Suprapubic skin (tissue), 4 donors: ENCODE measurements at places on chromosomes 2 and 18.

GRCh38 chr2:9208875-9209274 lies 2.3 kb downstream of the ASAP2 start:
- no peak overlapping the region for H3K27ac ChIP-seq
- H3K27me3 ChIP-seq = no peaks in the 10 kb centered on the region
- DNase-seq = no peak
- H3K36me3 ChIP-seq = no peaks in the 10 kb centered on the region
- H3K4me3 ChIP-seq = peak overlapping the region; percentile 89

DNA sequence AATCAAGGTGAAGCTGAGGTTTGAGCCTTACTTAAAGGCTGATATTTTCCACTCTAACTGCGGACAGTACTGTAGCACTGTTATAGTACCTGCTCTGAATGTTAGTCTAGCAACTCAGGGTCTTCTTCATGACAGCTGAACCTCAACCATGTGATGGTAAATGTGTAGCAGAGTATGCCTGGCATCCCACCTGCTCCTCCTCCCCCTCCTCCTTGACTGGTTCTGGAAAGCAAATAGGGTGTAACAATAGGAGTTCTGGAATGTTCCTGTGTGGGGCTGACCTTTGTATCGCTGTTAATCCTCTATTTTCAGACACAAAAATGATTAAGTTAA lies 447 bp upstream of the CCL20 start:
- H3K27ac ChIP-seq = no peak overlapping the region
- no peak overlapping the region for H3K4me3 ChIP-seq
- no peak for DNase-seq
- H3K27me3 ChIP-seq = peaks cover 9% of the 10 kb centered on the region

DNA sequence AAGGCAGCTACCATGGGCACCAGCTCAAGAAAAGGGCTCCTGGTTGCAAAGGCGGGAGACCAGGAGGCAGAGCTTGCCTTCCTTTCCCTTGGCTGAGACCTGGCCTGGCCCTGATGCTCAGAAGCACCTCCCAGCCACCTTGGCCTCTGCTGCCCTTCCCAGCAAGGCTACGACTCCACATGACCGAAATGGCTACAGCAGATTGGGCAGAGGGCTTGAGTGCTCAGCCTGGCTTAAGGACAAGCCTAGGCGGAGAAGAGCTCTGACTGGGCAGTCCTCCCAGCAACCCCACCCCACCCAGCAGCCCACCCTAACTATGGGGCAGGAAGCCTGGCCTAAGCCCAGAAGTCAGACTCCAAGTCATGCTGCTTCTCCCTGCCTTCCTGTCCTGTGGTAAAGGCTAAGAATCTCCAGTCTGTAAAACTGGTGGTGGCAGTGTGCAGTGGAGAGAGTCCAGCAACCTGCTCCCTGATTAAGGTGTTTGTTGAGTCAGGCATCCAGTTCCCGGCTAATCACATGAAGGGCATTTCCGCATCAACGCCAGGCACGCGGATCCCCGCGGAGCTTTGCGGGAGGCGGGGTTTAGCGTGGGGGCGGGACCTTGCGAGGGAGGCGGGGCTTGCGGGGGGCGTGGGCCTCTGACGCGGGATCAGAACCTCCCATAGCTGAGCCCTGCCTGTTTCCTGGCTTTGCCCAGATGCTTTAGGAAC lies 256.0 kb downstream of the BCL11A start:
- H3K27me3 ChIP-seq = no peaks in the 10 kb centered on the region
- H3K36me3 ChIP-seq = no peaks in the 10 kb centered on the region
- H3K4me3 ChIP-seq = peak overlapping the region; percentile 15
- no peak for DNase-seq
- H3K27ac ChIP-seq = peak overlapping the region; percentile 72
- H3K4me1 ChIP-seq = peaks cover 38% of the 10 kb centered on the region

- no peak overlapping the region for H3K27ac ChIP-seq
- H3K36me3 ChIP-seq = no peaks in the 10 kb centered on the region
- no peak overlapping the region for H3K4me3 ChIP-seq
- H3K4me1 ChIP-seq = peaks cover 10% of the 10 kb centered on the region
- H3K27me3 ChIP-seq = peaks cover 17% of the 10 kb centered on the region
Observed at GRCh38 chr2:75606761-75607399, 39.7 kb upstream of the MRPL19 start.

- H3K27ac ChIP-seq = no peak overlapping the region
Observed at GRCh38 chr2:128416806-128417205, 98.1 kb upstream of the HS6ST1 start.

DNA sequence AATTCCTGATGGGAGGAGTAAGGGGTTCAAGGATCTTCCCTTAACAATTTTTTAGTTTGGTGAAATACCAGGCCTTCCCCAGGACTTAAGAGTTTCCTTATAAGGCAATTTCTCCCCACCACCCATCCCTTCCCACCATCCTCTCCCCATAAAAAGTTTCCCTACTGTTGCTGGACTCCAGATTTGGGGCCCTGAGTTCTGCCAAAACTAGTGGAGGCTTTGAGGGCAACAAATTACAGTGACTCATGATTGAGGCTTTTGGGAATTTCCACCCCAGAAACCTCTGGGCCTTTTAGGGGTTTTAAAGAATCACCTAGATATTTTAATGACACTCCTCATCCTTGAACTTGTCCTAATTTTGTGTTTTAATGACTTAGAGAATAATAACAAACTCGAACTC lies 14.3 kb upstream of the EN1 start:
- H3K36me3 ChIP-seq = no peaks in the 10 kb centered on the region
- no peak overlapping the region for H3K27ac ChIP-seq
- peaks cover 14% of the 10 kb centered on the region for H3K4me1 ChIP-seq
- peaks cover 37% of the 10 kb centered on the region for H3K27me3 ChIP-seq
- no peak overlapping the region for H3K4me3 ChIP-seq

DNA sequence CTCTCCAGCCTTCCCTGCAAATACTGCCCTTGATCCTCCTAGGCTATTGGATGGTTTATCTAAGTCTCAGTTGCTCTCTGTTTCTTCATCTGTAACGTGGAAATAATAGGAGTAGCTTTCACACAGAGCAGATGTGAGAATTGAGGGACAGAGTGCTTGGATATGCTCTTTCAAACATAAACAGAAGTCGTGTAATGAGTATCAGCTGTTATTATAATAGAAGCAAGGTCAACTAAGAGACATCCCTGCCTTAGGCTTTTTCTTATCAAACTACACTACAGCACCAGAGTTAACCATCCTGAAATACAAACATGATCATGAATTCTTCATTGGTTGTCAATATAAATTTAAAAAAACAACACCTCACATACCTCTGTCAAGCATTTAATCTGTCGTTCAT lies 138.2 kb downstream of the DOK6 start:
- no peak for DNase-seq
- H3K4me3 ChIP-seq = no peak overlapping the region
- no peaks in the 10 kb centered on the region for H3K27me3 ChIP-seq
- no peaks in the 10 kb centered on the region for H3K4me1 ChIP-seq
- no peaks in the 10 kb centered on the region for H3K36me3 ChIP-seq

DNA sequence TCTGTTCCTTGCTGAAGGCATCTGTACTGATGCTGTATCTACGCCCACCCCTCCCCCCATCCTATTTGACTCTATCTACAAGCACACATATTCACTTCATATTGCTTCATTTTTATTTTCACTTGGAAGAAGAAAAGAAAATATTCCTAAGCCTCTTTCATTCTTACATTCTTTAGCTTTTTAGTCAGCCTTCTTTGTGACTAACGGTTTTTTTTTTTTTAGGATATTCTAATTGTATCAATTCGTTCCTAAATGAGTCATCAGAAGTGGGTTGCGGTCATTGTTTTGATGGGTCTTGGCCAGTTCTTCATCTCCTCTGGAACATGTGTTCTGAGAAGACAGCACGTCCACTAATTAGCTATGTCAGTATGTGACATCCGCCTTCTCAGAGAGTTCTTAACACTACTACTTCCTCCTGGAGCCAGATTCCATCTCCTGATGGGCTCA lies 88.7 kb downstream of the MYO1B start:
- no peak overlapping the region for H3K4me3 ChIP-seq
- no peaks in the 10 kb centered on the region for H3K36me3 ChIP-seq
- no peak overlapping the region for H3K27ac ChIP-seq

GRCh38 chr2:70469435-70469834 lies 84.2 kb downstream of the TGFA start:
- H3K27me3 ChIP-seq = no peaks in the 10 kb centered on the region
- no peak overlapping the region for H3K27ac ChIP-seq
- H3K4me1 ChIP-seq = no peaks in the 10 kb centered on the region
- no peaks in the 10 kb centered on the region for H3K36me3 ChIP-seq
- H3K4me3 ChIP-seq = no peak overlapping the region

DNA sequence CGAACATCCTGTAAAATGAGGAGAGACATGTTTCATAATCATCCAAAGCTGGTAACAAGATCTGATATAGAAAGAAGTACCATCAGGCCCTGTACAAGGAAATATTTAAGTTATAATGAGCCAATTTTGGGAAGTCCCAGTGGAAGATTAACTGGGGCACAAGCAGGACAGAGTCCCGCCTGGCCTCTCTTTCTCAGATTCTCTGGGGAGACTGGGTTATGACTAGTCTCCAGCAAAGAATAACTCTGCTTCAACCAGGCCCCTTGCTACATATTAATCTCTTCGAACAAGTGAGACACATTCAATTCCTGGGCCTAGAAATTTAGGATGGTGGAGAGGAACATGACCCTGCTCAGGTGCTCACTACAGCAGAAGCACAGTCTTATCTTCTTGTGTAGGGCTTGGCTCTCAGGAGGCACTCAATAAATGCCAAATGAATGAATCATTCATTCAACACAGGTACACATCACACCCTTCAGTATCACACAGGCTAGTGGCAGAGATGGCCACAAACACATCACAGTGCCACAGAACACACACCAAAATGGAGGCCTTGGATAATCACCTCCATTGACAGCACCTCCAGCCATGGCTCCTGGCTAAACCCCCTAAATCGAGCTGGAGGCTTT lies 46.4 kb upstream of the RNF152 start:
- H3K36me3 ChIP-seq = no peaks in the 10 kb centered on the region
- H3K27me3 ChIP-seq = no peaks in the 10 kb centered on the region
- DNase-seq = no peak
- H3K27ac ChIP-seq = no peak overlapping the region
- H3K4me1 ChIP-seq = peaks cover 9% of the 10 kb centered on the region
- no peak overlapping the region for H3K4me3 ChIP-seq

GRCh38 chr2:241126771-241127202 lies 22.5 kb downstream of the PASK start:
- H3K27me3 ChIP-seq = no peaks in the 10 kb centered on the region
- no peak overlapping the region for H3K4me3 ChIP-seq
- H3K4me1 ChIP-seq = peaks cover 5% of the 10 kb centered on the region
- H3K36me3 ChIP-seq = peaks cover 9% of the 10 kb centered on the region
- peak; percentile 47 for DNase-seq

GRCh38 chr18:6624271-6624660 lies 105.2 kb upstream of the ARHGAP28 start:
- H3K4me1 ChIP-seq = peaks cover 26% of the 10 kb centered on the region
- no peaks in the 10 kb centered on the region for H3K27me3 ChIP-seq
- peak overlapping the region; percentile 70 for H3K27ac ChIP-seq
- DNase-seq = no peak
- no peak overlapping the region for H3K4me3 ChIP-seq

DNA sequence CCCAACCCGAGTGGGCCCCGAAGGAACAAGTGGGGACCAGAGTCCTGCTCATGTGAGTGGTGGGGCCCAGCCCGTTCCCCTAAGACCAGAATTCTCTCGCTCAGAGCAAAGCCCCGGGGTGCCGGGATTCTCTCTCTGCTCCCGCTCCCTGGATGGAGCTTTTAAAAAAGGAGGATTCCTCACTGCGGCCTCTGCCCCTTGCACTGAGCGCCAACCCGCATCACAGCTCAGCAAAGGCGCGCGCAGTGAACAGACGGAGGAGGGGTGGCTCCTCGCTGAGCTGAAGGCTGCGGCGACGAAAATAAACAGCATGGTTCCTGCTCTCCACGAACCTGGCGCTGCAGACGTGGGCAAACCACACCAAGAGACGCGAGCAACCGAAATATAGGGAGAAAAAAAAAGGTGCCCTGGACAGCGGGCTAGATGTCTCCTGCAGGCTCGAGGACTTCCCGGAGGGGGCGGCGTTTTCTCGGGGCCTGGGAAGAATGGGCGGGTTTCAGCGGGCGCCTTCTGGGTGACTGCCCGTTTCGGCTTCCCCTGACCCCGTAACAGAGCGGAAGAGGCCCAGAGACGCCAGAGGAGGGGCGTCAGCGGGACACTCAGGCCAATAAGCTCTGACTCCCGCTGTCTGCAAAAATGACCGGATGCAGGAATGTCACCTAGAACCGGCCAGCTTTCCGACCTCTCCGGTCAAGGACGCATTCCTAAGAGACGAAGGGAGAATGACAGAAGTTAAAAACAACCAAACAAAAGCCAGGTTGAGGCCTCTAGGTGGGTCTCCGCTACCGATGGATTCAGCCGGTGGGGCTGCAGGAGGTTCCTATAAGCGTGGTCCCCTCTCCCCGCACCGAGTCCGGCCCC lies 819 bp upstream of the KLF11 start:
- H3K27me3 ChIP-seq = no peaks in the 10 kb centered on the region
- H3K27ac ChIP-seq = peak overlapping the region; percentile 89
- peaks cover 74% of the 10 kb centered on the region for H3K4me1 ChIP-seq

GRCh38 chr2:128465246-128466170 lies 146.8 kb upstream of the HS6ST1 start:
- peaks cover 17% of the 10 kb centered on the region for H3K4me1 ChIP-seq
- H3K27ac ChIP-seq = no peak overlapping the region
- no peaks in the 10 kb centered on the region for H3K27me3 ChIP-seq

GRCh38 chr2:43024515-43025011 lies 201.8 kb downstream of the ZFP36L2 start:
- H3K27ac ChIP-seq = no peak overlapping the region
- H3K27me3 ChIP-seq = no peaks in the 10 kb centered on the region
- H3K36me3 ChIP-seq = no peaks in the 10 kb centered on the region
- DNase-seq = no peak

DNA sequence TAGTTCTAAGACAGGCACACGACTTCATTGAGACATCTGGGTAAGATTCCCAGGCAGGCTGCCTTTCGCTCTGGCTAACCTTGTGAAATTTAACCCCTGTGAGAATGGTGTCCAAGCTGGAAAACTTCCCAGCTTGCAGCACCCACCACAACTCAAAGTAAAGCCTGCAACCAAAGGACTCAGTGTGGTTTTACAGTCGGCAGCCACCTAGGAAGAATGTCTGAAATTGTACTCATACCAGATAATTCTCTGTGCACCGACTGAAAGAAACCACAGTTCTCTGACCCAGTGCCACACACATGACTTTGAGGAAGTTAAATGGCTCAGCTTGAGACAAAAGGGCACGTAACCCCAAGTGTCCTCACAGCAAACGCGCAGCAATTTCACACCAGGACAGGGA lies 125.7 kb downstream of the RBMS1 start:
- peak overlapping the region; percentile 23 for H3K27ac ChIP-seq
- H3K4me1 ChIP-seq = peaks cover 80% of the 10 kb centered on the region
- H3K4me3 ChIP-seq = no peak overlapping the region
- no peak for DNase-seq
- no peaks in the 10 kb centered on the region for H3K27me3 ChIP-seq
- no peaks in the 10 kb centered on the region for H3K36me3 ChIP-seq

GRCh38 chr2:232236200-232236599 lies 142.4 kb upstream of the ALPP start:
- no peak overlapping the region for H3K27ac ChIP-seq
- H3K4me3 ChIP-seq = no peak overlapping the region
- H3K36me3 ChIP-seq = peaks cover 4% of the 10 kb centered on the region
- no peak for DNase-seq
- peaks cover 7% of the 10 kb centered on the region for H3K4me1 ChIP-seq
